ENCODE measurements at places on chromosomes 1 and 21. TPM values are rescaled to one million over a fixed set of nuclear protein-coding genes. Genes with fewer than 3 reads are reported as not detected.

EGLN1 gene
- 24.4 TPM for total RNA-seq

CHIA gene
- total RNA-seq = not detected

LCE1C gene
- not detected for total RNA-seq

IQGAP3 gene
- 43.1 TPM for total RNA-seq

INTS3 gene
- total RNA-seq = 78.4 TPM

GRHL3 gene
- total RNA-seq = 0.12 TPM

KISS1 gene
- total RNA-seq = not detected

DNA sequence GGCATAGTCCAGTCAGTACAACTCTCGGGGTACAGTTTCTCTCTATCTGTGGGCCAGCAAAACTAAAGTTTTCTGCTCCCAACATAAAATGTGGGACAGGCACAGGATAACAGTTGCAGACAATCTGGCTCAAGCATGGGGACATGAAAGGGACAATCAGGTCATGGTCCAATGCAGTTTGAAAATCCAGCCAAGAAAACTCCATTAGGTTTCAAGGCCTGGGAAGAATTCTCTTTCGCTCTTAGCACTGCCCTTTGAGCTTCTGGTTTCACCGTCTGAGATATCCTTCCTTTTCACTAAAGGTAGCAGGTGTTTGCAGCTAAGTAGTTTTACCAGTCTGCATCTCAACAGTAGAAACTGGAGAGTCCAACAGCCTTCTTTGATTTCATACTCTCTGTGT, 21.1 kb upstream of the IL22RA1 start:
- peaks cover 8% of the 10 kb centered on the region for H3K27me3 ChIP-seq
- H3K36me3 ChIP-seq = no peaks in the 10 kb centered on the region
- H3K27ac ChIP-seq = no peak overlapping the region
- no peak for DNase-seq
- no peaks in the 10 kb centered on the region for H3K4me1 ChIP-seq

GRCh38 chr1:50971748-50972305, 1.8 kb downstream of the CDKN2C start:
- H3K4me1 ChIP-seq = peaks cover 14% of the 10 kb centered on the region
- no peak overlapping the region for H3K4me3 ChIP-seq
- peaks cover 92% of the 10 kb centered on the region for H3K27me3 ChIP-seq

- H3K27me3 ChIP-seq = no peaks in the 10 kb centered on the region
- DNase-seq = no peak
- H3K36me3 ChIP-seq = peaks cover 11% of the 10 kb centered on the region
- no peak overlapping the region for H3K27ac ChIP-seq
- no peak overlapping the region for H3K4me3 ChIP-seq
Measured at GRCh38 chr1:2307972-2308371, 79.9 kb downstream of the SKI start.

GRCh38 chr1:244791061-244791460, 44.4 kb upstream of the COX20 start:
- H3K4me1 ChIP-seq = peaks cover 12% of the 10 kb centered on the region
- no peaks in the 10 kb centered on the region for H3K27me3 ChIP-seq
- no peak overlapping the region for H3K27ac ChIP-seq

- no peaks in the 10 kb centered on the region for H3K36me3 ChIP-seq
- H3K27ac ChIP-seq = no peak overlapping the region
- no peak overlapping the region for H3K4me3 ChIP-seq
- no peaks in the 10 kb centered on the region for H3K4me1 ChIP-seq
Measured at GRCh38 chr1:222525951-222526350, 22.0 kb downstream of the HHIPL2 start.

GRCh38 chr1:24486331-24487065, 16.1 kb upstream of the RCAN3 start:
- no peaks in the 10 kb centered on the region for H3K36me3 ChIP-seq
- H3K27me3 ChIP-seq = peaks cover 6% of the 10 kb centered on the region
- H3K27ac ChIP-seq = no peak overlapping the region
- peaks cover 2% of the 10 kb centered on the region for H3K4me1 ChIP-seq
- no peak overlapping the region for H3K4me3 ChIP-seq

- H3K27ac ChIP-seq = peak overlapping the region; percentile 32
- H3K4me3 ChIP-seq = no peak overlapping the region
- peaks cover 22% of the 10 kb centered on the region for H3K36me3 ChIP-seq
- H3K4me1 ChIP-seq = peaks cover 9% of the 10 kb centered on the region
- no peaks in the 10 kb centered on the region for H3K27me3 ChIP-seq
- no peak for DNase-seq
Measured at GRCh38 chr1:43783096-43783670, 75.8 kb downstream of the ST3GAL3 start.

- peaks cover 5% of the 10 kb centered on the region for H3K4me1 ChIP-seq
- H3K36me3 ChIP-seq = peaks cover 8% of the 10 kb centered on the region
- no peak overlapping the region for H3K4me3 ChIP-seq
- no peaks in the 10 kb centered on the region for H3K27me3 ChIP-seq
- no peak for DNase-seq
- no peak overlapping the region for H3K27ac ChIP-seq
Measured at GRCh38 chr1:76379506-76379905, 305.0 kb downstream of the ST6GALNAC3 start.

DNA sequence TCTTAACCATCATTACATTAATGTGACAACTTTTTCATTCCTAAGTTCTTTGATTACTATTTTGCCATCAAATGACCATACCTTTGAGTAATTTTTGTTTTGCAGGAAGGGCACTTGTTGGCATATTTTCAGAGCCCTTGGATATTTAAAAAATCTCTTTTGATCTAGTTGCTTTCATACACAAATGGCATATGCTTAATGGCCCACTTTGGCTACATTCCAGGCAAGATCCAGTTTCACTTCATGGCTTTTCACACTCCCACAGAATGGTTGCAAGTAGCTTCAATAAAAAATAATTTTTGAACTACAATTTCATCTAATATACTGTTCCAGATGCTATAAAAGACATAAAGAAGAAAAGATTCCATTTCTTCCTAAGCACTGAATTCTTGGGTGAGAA, 18.1 kb downstream of the ADAM30 start:
- H3K4me3 ChIP-seq = no peak overlapping the region
- no peak for DNase-seq
- H3K27me3 ChIP-seq = peaks cover 3% of the 10 kb centered on the region
- H3K36me3 ChIP-seq = no peaks in the 10 kb centered on the region
- no peaks in the 10 kb centered on the region for H3K4me1 ChIP-seq
- H3K27ac ChIP-seq = no peak overlapping the region

GRCh38 chr1:163399976-163400601, 78.3 kb downstream of the NUF2 start:
- H3K27ac ChIP-seq = no peak overlapping the region
- peaks cover 12% of the 10 kb centered on the region for H3K4me1 ChIP-seq
- H3K36me3 ChIP-seq = no peaks in the 10 kb centered on the region
- no peak for DNase-seq
- peak overlapping the region; percentile 22 for H3K4me3 ChIP-seq
- no peaks in the 10 kb centered on the region for H3K27me3 ChIP-seq

DNA sequence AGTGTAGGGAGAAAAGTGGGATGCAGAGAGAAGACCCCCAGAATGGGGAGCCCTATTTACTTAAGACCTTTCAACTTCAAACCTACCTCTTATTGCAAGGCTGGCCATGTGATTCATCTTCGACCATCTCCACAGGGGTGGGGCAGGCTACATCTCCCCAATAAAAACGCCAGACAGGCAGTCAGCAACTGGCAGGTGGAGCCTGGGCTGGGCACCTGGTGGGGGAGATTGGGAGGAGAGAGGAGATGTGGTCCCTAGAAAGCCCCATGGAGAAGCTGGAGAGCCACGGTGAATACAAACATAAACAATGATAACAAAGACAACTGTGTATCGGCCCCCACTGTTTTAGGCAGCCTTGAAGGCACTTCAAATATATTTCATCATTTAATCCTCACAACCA, 336.7 kb upstream of the PROX1 start:
- H3K36me3 ChIP-seq = no peaks in the 10 kb centered on the region
- peaks cover 6% of the 10 kb centered on the region for H3K4me1 ChIP-seq
- no peak overlapping the region for H3K4me3 ChIP-seq
- H3K27me3 ChIP-seq = no peaks in the 10 kb centered on the region

DNA sequence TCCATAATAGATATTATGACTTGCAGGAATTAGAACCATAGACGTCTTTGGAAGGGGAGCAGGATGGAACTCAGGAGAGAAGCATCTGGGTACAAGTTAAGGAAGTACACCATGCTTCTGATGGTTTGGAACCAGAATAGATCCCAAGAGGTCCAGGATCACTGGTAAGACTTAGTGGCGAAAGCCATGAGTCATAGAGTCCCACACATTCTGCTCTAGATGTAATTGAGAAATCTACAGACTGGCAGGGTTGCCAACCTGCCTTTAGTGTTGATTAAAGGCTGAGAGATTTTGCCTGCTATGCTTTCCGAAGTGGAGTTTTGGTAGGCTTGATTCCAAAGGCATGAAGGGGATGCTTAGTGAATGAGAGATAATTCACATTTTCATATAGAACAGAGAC, 57.1 kb upstream of the C1orf87 start:
- no peak for DNase-seq
- H3K27me3 ChIP-seq = no peaks in the 10 kb centered on the region
- no peak overlapping the region for H3K27ac ChIP-seq
- H3K4me1 ChIP-seq = no peaks in the 10 kb centered on the region

DNA sequence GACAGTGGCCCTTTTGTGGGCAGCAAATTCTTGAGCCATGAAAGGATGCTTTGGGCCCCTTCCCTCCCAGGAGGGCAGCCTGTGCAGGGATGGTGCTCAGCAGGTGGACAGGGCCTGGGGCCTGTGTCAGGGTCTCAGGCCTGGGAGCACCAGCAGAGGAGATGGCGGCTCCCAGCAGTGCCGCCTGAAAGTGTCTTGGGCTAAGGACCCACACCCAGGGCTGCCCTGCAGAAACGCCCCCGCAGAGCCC, 23.9 kb downstream of the FTCD start:
- no peaks in the 10 kb centered on the region for H3K36me3 ChIP-seq
- no peak overlapping the region for H3K27ac ChIP-seq
- H3K4me1 ChIP-seq = no peaks in the 10 kb centered on the region
- H3K27me3 ChIP-seq = peaks cover 4% of the 10 kb centered on the region
- DNase-seq = no peak
- H3K4me3 ChIP-seq = no peak overlapping the region

DNA sequence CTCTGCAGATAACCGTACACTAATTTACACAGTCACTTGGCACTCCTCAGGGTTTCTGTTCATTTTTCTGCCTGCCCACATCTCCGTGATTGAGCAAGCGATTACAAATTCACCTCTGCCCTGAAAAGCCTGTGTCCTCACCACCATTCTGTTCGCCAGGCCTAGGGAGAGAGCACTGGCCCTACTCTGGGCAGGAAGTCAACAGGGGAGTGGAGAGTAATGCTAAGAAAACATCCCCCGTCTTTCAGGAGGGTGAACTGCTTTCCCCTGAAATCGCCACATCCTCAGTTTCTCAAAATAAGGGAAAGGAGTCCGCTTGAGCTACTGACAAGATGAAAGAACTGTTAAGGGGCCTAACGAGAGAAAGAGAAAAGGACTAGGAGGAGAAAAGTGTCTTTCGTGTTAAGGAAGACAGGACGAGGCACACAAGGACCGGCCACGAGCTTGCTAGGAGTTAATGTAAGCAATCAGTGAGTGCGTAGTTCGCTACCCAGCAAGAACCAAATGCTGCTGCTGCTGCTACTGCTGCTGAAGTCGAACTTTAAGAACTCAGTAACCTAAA, 632 bp downstream of the PEX19 start:
- peak; percentile 8 for DNase-seq
- H3K36me3 ChIP-seq = peaks cover 4% of the 10 kb centered on the region
- peaks cover 24% of the 10 kb centered on the region for H3K4me1 ChIP-seq
- peak overlapping the region; percentile 99 for H3K4me3 ChIP-seq
- H3K27me3 ChIP-seq = no peaks in the 10 kb centered on the region

DNA sequence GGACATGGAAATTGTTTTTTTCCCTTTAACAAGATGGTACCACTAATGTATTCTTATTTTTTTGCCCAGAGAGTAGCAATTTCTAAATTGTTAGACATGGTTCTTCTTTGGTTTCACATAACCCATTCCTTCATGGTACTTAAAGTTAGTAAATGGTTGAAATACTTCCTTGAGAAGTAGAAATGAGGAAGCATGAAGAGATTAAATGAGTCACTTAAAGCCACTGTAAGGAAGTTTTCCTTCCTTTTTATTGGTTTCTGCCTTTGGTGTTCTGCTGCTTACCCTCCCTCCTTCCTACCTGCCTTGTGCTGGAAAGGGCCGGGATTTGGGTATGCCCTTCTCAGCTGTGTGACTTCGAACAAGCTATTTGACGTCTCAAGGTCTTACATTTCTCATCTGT, 101.0 kb downstream of the KIF26B start:
- peaks cover 12% of the 10 kb centered on the region for H3K4me1 ChIP-seq
- no peaks in the 10 kb centered on the region for H3K27me3 ChIP-seq
- H3K27ac ChIP-seq = no peak overlapping the region
- no peak for DNase-seq
- peaks cover 4% of the 10 kb centered on the region for H3K36me3 ChIP-seq

GRCh38 chr1:40897513-40897912, 35.4 kb upstream of the CITED4 start:
- no peak overlapping the region for H3K27ac ChIP-seq
- peaks cover 6% of the 10 kb centered on the region for H3K4me1 ChIP-seq
- no peaks in the 10 kb centered on the region for H3K36me3 ChIP-seq
- no peak for DNase-seq

GRCh38 chr1:48495166-48495565, 23.2 kb upstream of the SPATA6 start:
- no peaks in the 10 kb centered on the region for H3K36me3 ChIP-seq
- no peaks in the 10 kb centered on the region for H3K27me3 ChIP-seq
- H3K4me3 ChIP-seq = no peak overlapping the region
